ENCODE measurements at places on chromosomes 11 and 22. TPM values are rescaled to one million over a fixed set of nuclear protein-coding genes. Genes with fewer than 3 reads are reported as not detected.

The CREBZF gene
- total RNA-seq, result 70.8 TPM

GRCh38 chr22:33891992-33892391 lies 28.3 kb downstream of the LARGE1 start:
- no peak for DNase-seq

- no peak for DNase-seq
Observed at GRCh38 chr22:46479046-46479445, 58.4 kb downstream of the CELSR1 start.

DNA sequence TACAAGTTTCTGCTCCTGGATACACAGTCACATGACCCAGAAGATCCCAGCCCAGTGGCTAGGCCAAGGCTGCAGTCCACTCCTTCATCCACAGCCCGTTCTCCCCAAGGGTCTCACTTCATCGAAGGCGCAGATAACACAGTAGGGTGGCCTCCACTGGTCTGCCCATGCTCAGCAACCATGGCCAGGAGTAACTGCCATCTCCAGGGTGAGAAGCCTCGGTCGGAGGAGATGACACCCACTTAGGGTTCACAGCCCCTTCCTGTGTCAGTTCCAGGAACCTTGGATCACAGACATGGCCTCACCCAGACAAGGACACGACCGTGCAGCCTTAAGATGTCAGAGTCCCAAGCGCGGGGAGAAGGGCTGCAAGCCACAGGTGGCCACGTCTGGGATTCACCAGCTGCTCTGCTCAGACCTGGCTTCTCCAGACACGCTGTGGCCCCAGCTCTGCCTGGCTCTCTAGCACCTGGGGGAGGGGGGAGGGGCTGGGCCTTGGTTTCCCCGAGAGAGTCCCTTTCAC lies 2.6 kb downstream of the BET1L start:
- no peak for DNase-seq

DNA sequence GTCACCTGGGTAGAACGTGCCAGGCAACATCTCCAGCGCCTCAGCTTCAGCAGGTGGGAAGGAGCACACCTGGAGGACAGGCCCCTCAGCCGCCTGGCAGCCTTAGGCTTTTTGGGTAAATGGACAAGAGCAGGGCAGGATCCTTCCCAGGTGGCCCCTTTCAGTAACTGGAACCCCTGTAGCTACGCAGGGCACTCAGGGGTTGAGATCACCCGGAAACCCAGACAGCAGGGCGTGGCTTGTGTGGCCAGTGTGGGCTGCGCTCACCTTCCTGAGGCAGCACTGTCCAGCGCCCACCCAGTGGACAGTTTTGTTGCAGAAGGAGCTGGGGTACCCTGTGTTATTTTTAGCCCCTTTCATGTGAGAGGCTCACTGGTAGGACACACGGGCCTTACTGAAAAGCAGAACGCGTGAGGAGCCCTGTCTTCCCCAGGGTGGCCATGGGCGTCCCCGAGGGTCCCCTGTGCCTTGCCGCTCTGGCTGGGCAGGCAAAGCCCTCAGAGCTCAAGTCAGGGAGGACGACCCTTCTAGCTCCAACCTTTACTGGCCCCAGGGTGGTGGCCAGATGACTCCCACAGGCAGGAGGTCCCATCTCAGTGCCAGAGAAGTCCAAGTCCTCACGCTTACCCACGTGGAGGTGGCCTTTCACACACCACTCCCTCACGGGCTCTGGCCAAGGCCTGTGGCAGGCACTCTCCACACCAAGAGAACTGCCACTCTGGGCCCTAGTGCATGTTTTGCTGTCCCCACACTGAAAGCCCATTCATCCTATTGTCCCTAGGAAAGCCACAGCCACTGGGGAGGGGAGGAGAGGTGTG lies 75.8 kb downstream of the CTTN start:
- no peak for DNase-seq

Measured in hematopoietic multipotent progenitor cell (in vitro differentiated cells).